NCI-H1436 treated with DMSO at 0.1 percent for 48 hours (cell line): ENCODE measurements at places on chromosomes 6 and 20.

- no peak for DNase-seq
These were observed 645 bp downstream of the REV3L start for GRCh38 chr6:111482188-111482958.

DNA sequence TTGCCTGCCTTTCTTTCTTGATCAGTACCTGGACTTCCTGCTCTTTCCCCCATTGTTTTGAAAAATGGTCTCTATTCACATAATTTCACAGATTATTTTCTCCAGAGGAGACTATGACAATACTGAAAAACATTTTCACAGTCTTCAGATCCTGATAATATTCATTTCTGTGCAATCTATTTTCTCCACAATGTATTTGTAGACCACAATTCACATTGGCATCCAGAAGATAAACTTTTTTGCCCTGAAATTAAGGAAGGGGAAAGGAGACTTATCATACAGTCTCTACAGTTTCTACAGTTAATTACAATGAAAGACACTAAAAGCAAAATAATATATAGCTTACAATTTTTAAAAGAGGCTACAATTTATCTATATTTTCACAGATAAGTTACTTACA lies 18.4 kb downstream of the LCA5 start:
- DNase-seq: no peak

- DNase-seq: no peak
These were observed 68.2 kb upstream of the XRN2 start for GRCh38 chr20:21234806-21235483.

DNA sequence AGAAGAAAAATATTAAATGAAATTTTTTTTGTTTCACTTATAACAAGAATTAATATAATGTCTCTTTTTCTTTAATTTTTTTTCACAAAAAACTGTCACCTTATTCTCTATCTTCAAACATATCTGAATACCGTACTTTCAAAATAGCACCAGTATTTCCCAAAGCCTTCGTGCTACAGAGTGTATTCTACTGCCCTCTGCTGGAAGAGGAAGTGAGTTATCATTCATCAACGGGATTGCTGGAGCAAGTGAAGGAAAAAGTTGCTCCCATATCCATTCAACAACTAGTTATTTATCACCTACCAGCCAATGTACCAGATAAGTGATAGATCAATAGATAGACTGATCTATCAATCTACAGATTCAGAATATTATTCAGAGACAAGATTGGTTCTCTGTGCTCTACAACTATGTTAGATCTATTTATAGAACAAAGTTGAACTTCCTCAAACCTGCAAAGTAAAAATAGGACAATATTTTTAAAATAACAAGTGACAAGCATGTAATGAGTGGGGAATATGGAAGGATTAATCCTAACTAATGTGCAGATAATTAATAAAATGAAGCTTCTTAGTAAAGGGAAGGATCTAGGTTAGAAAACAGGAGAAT lies 26.7 kb upstream of the TFAP2B start:
- DNase-seq: no peak

GRCh38 chr6:127053032-127053874 lies 65.2 kb upstream of the RSPO3 start:
- no peak for DNase-seq

- DNase-seq: no peak
These were observed 18.2 kb downstream of the TRIM26 start for GRCh38 chr6:30194797-30195690.

DNA sequence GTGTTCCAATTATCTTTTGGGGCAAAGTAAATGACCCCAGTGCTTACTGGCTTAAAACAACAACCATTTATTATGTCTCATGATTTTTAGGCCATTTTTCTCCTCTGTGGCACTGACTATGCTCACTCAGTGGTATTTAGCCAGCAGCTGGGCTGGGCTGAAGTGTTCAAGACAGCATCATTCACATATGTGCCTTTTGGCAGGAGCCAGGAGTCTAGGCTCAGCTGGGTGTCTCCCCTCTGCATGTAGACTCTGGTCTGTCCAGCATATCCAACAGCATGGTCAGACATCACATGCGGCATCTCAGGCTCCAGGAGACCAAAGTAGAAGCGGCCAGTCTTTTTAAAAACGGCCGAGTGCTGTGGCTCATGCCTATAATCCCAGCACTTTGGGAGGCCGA lies 120.3 kb upstream of the TOP1 start:
- no peak for DNase-seq

DNA sequence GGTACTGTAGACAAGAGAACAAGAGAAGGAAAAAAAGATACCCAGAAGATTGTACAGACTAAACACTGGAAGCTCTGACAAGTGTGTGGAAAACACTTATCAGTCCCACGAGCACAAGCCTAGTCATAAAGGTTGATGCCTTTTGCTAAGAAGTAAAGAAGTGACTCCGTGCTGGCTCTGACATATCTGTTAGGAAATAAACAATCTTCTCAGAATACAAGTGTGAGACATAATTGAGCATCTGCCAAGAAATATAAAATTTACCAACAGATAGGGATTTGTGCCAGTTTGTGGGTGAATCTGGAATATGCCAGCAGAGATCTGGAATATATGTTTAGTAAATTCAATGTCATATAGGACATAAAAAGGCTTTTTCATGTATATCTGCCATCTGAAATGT lies 258.7 kb upstream of the RNF217 start:
- DNase-seq: no peak

DNA sequence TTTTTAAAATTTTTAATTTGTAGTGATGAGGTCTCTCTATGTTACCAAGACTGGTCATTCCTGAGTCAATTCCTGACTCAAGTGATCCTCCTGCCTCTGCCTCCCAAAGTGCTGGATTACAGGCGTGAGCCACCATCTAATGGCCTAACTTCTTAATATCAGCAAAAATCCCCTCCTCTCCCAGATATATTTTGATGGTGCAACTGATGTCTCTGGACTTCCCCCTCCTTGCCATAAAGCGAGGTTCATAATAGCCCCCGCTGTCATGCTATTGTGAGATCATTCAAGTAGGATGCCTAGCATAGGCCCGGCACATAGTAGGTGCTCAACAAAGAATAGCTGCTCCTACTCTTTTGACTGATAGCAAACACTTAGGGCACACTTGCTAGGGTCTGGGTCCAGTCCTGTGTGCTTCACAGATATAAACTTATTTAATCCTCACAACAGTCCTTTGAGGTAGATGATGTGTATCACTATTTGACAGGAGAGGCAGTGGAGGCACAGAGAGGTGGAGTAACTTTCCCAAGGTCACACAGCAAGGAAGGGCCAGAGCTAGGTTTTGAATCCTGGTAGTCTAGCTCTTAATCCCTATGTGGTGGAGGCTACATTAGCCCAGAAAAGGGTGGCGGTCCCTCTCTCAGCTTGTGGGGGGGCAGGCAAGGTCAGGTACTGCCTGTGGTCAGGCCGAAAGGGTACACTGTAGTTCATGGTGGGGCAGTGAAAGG lies 14.6 kb downstream of the SRC start:
- no peak for DNase-seq

DNA sequence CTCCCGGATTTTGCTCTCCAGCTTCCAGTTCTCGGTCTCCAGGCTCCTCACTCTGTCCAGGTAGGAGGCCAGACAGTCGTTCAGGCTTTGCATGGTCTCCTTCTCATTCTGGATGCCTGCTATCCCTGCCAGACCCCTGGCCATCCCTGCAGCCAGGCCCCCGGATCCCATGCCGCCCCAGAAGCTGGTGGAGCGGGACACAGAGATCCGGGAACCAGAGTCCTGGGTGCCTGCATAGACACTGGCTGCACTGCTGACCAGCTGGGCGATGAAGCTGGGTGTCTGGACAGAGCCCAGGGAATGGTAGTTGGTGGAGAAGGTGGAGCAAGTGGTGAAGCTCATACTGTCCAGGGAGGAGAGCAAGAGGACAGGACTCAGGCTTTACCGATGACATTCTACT lies 2.9 kb upstream of the CALHM6 start:
- DNase-seq: no peak

DNA sequence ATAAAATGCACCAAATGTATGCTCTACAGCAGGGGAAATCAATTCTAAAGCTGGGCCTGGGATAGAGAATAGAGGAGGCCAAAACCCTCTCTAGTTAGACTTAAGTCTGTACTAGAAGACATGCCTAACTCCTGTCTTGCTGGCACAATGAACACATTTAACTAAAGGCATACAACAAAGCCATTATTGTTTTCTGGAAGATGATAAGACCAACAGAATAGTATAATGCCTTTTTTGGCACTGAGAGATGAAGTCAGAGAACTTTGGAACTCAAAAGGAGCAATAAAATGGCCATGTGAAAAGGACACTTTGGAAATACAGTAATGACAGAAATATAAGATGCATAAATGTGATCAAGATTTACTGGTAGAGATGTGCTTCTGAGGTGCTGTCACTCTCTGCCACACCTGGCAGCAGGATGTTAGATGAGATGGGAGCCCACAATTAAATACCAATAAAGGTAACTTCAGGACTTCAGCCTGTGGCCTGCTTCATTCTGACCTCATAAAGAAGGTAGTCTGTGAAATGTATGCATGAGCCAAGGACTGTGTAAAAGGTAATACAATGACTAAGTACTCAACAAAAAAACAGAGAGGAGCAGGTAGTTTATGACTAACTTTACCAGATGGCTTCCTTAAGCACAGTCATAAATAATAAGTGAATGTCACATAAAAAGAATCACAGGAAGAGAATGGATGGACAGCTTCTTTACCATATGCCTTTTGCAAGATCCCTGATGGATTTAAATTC lies 333.4 kb downstream of the BCKDHB start:
- DNase-seq: no peak

- no peak for DNase-seq
These were observed 7.4 kb upstream of the INSM1 start for GRCh38 chr20:20360464-20360863.

DNA sequence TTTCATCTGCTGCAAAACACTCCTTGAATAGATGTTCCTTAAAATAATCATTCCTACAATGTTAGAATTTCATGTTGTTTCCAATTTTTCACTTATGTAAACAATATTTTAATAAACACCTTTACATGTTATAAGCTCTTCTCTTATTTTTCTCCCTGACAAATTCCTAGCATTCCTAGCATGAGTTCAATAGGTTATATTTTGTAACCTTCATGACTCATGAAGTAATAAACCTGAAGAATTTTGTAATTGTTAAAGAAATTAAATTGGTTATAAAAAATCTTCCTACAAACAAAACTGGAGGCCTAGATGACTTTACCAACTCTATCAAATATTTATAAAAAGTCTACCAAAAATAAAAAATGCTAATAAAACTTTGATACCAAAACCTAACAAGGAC lies 66.3 kb downstream of the NT5E start:
- DNase-seq: no peak

- DNase-seq: no peak
These were observed 1.8 kb upstream of the JARID2 start for GRCh38 chr6:15243910-15244619.

DNA sequence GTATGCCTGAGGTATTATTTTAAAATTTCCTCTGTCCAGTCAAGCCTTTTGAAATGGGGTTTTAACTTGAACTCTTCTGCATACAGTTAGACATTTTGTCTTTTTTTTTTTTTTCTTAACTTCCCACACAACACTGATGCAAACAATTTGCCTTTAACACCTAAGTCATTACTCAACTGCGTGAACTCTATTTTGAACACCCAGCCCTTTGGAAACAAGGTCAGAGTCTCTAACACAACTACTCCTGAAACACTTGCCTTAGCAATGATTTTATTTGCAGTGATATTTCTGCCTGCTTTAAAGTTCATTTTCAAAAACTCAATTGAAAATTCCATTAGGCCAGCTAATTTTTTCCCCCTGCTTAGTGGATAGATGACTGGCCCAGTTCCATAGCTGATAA lies 24.2 kb downstream of the GLYATL3 start:
- DNase-seq: no peak

DNA sequence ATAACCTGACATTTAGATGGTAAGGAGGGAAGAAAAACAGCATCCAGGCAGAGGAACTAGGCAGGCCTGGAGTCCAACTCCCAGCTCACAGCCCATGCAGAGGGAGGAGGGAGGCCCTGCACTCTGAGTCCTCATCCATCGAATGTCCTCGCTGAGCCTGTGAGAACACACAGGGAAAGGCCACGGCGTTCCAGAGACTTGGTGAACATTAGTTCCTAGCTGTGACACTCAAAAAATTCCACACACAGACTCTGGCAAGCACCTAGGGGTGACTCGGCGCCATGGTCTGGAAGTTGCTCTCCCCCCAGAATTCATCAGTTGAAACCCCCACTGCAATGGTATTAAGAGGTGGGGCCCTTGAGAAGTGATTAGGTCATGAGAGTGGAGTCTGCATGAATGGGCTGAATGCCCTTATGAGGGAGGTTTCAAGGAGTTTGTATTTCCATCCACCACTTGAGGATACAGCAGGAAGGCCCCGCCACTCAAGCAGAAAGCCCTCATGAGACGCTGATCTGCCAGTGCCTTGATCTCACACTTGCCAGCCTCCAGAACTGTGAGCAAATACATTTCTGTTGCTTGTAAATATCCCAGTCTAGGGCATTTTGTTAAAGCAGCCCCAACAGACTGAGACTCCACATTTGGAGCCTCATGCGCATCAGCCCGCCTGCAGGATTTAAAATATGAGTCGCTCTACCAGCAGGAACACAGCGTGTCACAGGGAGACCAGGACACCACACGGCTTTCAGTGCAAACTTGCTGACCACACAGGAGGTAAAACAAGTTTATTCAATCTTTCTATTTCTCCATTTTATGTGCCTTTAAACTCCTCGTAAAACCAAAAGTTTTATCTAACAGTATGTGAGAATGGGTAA lies 73.9 kb downstream of the WDR27 start:
- no peak for DNase-seq

- no peak for DNase-seq
These were observed 24.2 kb upstream of the MYMX start for GRCh38 chr6:44192428-44193041.

- no peak for DNase-seq
These were observed 48.2 kb upstream of the REV3L start for GRCh38 chr6:111531185-111531584.

- no peak for DNase-seq
These were observed 131.8 kb upstream of the PROKR2 start for GRCh38 chr20:5448449-5449118.

- no peak for DNase-seq
These were observed 1516.4 kb upstream of the DEFB115 start for GRCh38 chr20:29740951-29741593.

DNA sequence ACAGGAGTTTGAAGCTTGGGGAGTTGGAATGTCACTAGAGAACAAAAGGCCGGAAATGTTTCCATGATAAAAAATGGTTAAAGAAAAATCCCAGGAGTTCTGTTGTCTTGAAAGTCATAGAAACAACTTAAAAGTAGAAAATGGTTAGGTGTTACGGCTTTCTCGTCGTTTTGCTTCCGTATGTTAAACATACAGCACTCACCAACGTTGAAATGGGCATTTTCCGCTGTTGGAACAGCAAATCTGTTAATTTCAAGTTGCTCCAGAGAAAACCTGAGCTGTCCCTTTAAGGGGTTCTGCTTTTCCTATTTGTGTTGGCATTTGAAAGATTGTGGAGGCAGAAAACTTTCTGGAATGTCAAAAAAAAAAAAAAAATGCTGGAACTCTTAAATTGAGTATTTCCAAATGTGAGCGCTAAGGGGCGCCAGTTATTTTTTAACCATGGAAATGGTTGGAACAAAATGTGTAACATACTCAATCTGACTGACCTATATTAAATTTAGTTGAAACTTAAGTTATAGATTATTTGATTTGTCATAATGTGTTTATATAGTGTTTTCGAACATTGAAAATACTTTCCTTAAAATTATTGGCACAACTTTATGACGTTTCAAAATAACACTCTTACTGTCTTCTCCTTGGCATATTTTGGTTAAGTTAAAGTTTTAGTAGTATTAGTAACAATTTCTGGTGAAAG lies 2.2 kb downstream of the QKI start:
- DNase-seq: no peak

- no peak for DNase-seq
These were observed 206.9 kb downstream of the LY86 start for GRCh38 chr6:6795393-6795792.

- DNase-seq: no peak
These were observed 11.7 kb upstream of the IGF2R start for GRCh38 chr6:159957071-159957673.
